ENCODE measurements at places on chromosomes 11 and 22.

GRCh38 chr11:21603886-21604285, 589.0 kb upstream of the ANO5 start:
- no peak for DNase-seq

DNA sequence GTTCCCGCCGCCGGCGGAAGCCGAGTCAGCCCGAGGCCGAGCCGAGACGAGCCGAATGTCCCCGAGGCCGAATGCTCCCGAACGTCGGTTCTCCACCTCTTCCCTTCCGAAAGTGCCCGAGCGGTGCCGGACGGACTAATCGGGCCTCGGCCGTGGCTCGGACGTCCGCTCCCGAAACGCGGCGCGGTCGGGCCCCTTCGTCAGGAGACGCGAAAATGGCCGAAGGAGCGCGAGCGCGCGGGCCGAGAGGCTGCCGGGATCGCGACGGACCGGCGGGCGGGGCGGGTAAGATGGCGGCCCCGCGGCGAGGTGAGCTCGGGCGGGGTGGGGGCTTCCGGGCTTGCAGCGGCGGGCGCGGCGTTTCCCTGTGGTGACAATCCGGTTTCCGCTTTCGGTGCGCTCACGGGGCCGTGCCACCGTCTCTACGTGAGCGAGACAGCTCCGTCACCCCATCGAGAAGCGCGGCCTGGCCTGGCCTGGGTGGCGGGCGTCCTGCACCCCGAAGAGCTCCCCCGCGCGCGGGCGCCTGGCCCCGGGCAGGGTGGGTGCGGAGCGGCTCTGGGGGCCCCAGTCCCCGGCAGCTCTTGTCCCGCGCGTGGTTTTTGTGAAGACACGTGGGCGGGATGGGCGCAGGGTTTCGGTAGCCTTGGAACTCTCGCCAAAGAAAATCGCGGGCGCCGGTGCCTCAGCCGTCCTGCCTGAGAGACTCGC, at the start of gene TMEM80:
TSS of gene TMEM80 (plus strand) at position 279 of the 711 bp plus-strand sequence. CDS start at position 291, 12 bp downstream.
- DNase-seq: peak; percentile 94

DNA sequence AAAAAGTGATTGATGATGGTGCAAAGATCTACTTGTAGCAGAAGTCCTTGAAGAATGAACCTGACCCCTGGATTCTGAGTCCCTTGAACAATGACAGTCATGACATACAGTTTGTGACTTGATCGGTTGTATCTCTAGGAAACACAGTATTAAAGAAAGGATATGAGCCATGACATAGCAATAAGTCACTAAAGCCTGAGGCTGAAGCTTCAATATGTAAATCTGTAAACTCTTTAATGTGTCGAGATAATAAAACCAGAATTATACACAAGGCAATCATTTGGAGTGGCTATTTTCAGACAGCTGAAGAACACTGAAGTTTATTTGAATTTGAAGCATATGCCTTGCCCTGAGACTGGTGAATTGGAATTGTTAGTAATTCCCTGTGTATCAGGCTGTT, 911.5 kb upstream of the RAG2 start:
- DNase-seq: no peak

GRCh38 chr22:36445158-36445668, 36.2 kb downstream of the TXN2 start:
- DNase-seq: no peak

GRCh38 chr22:40107851-40108378, 69.8 kb upstream of the TNRC6B start:
- DNase-seq: no peak

GRCh38 chr11:70142221-70142875, 60.7 kb upstream of the FADD start:
- DNase-seq: no peak

GRCh38 chr11:73869332-73869949, 7.2 kb downstream of the COA4 start:
- DNase-seq: no peak

- peak; percentile 11 for DNase-seq
Observed at GRCh38 chr11:10807493-10808234, 1.1 kb downstream of the EIF4G2 start.

GRCh38 chr11:76007166-76007565, 192.2 kb downstream of the UVRAG start:
- no peak for DNase-seq

DNA sequence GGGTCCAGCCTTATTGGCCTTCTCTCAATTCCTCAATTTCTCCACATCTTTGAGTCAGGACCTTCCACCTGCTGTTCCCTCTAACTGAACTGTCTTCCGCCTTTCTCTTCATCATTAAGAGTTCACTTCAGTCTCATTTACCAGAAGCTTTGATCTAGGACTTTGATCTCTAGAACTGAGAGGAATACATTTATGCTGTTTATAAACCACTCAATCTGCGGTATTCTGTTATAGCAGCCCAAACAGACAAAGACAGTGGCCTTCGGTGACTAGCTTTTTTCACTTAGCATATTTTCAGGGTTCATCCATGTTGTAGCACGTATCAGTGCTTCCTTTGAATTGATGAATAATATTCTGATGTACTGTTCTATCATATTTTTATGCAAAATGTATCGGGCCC, 10.5 kb downstream of the CLPB start:
- DNase-seq: no peak

- no peak for DNase-seq
Observed at GRCh38 chr11:120400564-120401364, 64.6 kb downstream of the ARHGEF12 start.

DNA sequence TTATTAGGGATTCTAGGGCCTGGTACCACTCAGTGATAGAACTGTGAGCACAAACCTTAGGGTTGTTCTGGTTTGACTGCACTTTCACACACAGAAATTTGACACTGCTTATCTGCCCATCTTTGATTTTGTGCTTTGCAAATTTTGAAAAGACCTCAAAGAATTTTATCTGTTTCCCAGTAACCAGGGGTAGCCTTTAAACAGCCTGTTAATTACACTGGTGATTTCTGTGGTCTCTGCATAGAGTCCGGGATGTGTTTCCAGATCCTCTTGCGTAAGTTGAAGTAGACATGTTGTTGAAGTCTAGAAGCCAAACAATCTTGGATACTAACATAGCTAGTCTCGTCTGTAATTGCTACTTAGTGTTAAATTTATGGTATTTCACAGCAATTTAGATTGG, 75.3 kb downstream of the C22orf31 start:
- no peak for DNase-seq

GRCh38 chr11:45180848-45181192, 34.4 kb downstream of the PRDM11 start:
- DNase-seq: peak; percentile 13

DNA sequence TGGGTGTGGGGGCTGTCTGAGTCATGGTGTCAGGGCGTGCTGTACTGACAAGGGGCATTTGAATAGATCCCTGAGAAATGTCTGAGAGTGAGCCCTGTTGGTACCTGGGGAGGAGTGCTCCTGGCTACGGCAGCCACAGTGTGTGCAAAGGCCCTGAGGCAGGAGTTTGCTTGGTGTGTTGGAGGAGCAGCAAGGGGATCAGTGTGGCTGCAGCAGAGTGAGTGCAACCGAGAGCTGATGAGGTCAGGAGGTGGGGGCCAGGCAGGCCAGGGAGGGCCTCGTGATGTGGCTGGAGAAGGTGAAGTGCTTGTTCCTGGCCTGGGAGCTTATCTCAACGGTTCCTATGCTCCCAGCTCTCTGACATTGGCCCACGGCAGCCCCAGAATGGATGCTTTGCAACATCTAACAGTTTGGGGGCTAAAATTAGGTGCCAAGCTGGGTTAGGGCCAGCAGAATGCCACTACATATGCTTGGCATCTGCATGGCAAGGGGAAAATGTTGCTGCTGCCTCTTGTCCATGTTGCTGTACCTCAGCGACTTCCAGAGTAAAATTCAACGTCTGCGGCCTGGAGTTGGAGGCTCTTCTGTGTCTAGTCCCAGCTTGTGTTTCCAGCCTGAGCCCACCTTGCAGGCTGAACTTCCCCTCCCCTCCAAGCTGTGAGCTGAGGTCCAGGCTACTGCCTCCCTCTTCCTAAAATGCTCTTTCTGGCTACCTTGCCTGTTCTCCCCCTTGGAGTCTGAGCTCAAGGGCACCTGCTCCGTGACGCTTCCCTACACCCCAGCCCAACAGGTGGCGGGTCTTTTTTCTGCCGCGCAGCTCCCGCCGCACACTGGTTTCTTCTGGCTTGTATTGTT, 48.2 kb upstream of the MYEOV start:
- no peak for DNase-seq

- no peak for DNase-seq
Observed at GRCh38 chr22:20524004-20524481, 16.6 kb downstream of the MED15 start.

DNA sequence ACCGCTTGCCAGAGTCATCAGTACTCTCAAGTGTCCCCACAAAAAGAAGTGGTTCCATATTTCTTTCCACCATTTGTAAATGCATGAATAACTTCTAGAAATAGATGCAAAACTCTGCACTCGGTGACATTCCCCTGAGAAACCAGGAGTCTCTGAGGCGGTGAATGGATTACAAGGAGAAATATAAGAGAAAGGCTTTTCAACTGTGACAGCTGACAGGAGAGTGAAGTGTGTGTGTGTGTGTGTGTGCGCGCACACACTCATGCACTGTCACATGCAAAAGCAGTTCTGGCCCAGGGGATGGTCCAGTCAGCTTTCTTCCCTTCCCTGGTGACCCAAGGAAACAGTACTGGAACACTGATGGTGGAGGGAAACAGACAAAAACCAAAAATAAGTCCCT, 710.0 kb downstream of the OPCML start:
- DNase-seq: no peak

- no peak for DNase-seq
Observed at GRCh38 chr11:71488681-71489270, 35.8 kb downstream of the NADSYN1 start.

GRCh38 chr11:14554959-14555358, 34.8 kb upstream of the PSMA1 start:
- DNase-seq: no peak

- DNase-seq: no peak
Observed at GRCh38 chr22:24512043-24512442, 16.9 kb downstream of the UPB1 start.

GRCh38 chr22:22936915-22937656, 49.5 kb downstream of the IGLL5 start:
- no peak for DNase-seq

- DNase-seq: no peak
Observed at GRCh38 chr11:69141742-69142141, 14.0 kb upstream of the SMIM38 start.

DNA sequence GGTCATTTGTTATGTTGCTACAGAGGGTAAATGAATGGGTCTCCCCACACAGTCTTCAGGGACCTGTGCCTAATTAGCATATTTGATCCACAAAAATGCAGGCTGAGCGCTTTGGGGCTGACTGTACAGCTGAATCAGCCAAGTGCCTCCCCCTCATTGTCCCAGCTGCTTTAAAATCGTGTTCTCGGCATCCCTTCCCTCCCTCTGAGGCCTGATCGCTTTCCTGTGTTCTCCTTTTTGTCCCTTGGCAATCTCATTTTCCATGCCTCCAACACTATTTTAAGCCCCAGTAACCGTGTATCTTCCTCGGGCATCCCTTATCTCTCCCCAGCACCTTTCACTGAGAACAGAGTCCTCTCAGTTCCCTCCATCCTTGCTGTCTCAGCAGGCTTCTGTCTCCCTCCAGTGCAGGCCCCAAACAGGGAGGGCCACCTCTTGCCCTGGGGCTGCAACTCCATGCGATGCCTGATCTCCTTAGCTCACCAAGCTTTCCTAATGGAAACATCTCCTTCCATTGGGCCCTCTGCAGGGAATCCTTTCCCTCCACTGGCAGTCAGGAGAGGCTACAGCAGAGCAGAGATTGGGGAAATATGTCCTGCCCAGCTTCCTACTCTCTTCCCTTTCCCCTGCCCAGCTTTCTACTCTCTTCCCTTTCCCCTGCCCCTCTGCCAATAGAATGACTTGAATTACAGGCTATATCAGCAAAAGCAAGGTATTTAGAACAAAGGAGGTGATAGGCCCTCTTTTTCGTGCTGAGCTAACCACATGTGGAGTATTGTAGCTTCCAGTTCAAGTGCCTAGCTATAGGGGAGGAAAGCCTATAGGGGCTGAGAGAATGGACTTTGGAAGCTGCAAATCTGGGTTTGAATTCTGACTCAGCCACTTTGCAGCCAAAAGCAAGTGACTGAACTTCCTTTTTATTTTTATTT, 13.8 kb downstream of the UQCR10 start:
- no peak for DNase-seq

DNA sequence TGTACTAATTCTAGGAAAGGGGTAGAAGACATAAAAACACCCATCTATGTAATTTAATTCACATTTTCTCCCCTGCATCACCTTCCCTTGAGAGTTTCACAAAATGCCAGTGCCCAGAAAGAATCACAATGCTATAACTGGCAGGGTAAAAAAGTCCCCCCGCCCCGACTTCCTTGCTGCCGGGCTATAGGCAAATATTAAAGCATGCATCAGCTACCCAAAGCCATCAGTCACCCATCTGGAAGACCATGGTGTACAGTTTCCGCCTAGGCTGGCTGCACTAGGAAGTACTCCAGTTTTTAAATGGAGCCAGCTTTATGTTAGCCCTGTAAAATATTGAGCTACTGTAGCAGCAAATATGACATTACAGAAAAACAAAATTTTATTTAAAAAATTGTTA, 67.8 kb downstream of the ST14 start:
- DNase-seq: no peak

DNA sequence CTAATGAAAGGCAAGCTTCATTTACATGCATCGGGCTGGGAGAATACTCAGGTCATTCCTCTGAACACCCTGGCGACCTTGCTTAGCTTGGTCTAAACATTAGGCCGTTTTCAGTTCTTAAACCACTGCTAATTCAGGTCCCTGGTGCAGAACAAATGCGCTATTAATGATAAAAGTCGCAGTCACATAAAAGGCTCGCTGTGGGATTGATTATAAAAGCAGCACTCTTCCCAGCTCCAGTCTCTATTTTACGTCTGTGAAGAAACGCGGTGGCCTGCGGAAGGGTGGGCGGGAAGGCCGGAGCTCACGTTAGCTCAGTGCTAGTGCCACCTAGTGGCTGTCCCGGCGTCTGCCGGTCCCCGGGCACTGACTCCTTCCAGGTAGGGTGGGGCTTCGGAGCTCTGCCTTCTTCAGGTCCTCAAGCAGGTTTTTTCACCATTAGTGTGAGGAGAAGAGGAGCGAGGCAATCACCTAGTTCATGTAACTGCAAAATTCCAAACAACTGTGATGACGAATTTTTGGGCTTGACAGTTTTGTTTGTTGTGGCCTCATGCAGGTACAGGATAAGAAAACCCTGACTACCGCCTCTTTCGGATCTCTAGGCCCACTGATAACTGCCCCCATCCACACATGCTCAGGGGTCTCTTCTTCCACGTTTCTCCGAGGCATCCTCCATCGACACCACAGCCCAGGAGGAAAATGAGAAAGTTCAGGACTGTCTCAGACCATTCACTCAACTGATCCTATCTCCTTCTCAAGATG, 66.5 kb upstream of the CLMP start:
- peak; percentile 33 for DNase-seq

GRCh38 chr22:47221840-47222615, 459.6 kb downstream of the TBC1D22A start:
- no peak for DNase-seq

GRCh38 chr11:92393218-92393617, 168.6 kb downstream of the FAT3 start:
- no peak for DNase-seq

DNA sequence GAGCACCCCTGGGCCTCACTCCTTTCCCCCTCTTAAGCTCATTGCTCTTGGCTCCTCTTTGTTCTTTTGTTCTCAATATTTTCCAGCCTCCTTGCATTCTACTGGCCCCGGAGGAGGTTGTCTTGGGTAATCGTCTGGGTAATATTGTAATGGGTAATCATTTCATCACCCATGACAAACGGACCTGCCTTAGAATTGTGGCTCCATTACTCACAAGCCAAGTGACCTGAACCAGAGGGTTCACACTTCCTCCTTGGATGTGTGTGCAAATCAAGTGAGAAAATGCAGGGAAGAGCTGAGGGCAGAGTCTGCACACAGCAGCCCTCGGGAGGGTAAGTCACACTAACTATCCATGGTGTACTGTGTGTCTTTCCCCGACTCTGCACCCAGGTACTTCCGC, 305.0 kb downstream of the BUD13 start:
- no peak for DNase-seq
